Hematopoietic multipotent progenitor cell treated with erythropoietin and hydrocortisone succinate and interleukin-3 and kit ligand, for 15 days (in vitro differentiated cells): ENCODE measurements at places on chromosomes 6 and 20.

DNA sequence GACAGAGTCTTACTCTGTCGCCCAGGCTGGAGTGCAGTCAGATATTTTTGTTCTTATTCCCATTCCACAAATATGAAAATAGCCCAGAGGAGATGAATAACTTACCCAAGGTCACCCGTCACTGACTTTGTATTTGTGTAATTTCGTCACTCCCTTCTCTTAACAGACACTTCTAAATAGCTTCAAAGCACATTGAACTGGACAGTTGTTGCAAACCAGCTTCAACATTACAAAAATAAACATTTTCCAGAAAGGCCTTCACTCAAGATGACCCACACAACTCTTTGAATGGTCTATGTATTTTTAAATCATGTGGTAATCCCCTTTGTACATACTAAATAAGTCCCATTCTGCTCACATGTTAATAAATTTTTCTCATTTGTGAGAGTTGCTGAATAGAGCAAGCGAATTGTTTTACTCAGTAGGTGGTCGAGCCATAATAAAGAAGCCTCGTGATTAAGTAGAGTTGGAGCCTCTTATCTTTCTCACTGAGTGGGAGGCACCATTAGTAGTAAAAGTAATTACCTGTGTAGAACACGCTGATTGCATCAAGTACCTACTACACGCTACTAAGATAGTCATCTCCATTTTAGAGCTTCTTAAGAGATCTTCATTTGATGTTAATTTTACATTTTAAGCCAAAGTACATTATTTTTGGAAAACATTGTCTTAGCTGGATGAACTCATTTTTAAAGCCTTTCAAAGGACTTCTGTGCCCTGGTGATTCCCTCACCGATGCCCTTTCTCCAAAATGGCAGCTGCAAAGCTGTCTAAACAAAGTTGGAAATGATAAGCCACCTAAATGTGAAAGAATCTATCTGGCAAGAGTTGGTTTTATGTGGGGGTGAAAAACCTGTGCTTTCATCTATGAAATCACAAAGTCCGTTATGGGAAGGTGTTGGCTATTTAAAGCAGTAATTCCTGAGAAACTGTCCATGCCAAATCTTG, 110.0 kb downstream of the TSHZ2 start:
- no peak for DNase-seq

- no peak for DNase-seq
Observed at GRCh38 chr6:100420711-100421110, 44.0 kb downstream of the SIM1 start.

- no peak for DNase-seq
Observed at GRCh38 chr6:73375216-73375615, 5.5 kb upstream of the OOEP start.

DNA sequence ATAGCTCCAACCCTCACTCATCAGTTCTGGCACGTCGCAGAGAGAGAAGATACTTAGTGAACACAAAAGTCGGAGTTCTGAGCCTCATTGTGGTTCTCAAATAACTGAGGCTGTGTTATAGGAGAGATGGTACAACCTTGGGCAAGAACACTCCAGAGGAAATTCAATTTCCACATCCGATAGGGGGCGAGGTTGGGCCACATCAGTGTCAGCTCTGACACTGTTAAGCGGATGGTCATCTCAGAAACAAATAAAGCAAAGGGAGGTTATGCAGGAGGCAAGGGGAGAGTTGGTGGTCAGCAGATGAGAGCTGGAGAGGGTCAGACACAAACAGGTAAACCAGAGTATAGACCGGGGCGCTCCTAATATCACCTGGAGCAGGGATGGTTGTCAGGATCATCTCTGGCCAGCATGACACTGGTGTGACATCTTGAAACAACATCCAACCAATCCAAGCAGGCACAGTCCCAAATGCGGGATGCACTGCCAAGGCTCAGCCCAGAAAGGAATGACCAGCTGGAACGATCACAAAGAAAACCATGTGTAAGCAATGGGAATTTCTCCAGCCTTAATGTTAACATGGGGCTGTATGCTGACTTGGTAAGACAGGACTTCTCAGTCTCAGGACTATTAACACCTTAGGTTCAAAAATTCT, 331.8 kb downstream of the HACE1 start:
- no peak for DNase-seq

- DNase-seq = no peak
Observed at GRCh38 chr20:18832546-18833200, 19.1 kb downstream of the SCP2D1 start.

DNA sequence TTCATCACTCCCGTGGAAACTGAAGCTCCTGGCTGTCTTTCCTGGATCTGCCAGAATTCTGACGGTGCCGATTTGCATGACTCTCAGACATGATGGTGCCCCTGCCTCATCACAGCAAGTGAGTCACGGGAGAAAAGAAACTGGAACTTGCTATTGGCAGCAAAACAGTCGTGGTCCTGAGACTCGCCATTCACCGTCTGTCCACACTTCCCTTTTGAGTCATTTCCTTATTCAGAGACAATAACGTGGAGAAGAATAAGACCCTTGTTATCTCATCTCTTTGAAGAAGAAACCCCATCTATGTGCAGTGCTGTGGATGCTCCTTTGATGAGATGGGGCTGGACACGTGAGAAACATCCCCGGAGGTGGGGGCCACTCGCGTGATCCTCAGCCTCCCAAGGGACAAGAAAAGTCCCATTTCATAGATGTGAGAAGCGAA, 4.2 kb downstream of the GPR31 start:
- DNase-seq = no peak

- no peak for DNase-seq
Observed at GRCh38 chr6:43833996-43834390, 64.0 kb downstream of the VEGFA start.
